ENCODE measurements at places on chromosomes 4 and X.

- DNase-seq, result no peak
Measured at GRCh38 chr4:4456351-4456750, 69.4 kb downstream of the NSG1 start.

DNA sequence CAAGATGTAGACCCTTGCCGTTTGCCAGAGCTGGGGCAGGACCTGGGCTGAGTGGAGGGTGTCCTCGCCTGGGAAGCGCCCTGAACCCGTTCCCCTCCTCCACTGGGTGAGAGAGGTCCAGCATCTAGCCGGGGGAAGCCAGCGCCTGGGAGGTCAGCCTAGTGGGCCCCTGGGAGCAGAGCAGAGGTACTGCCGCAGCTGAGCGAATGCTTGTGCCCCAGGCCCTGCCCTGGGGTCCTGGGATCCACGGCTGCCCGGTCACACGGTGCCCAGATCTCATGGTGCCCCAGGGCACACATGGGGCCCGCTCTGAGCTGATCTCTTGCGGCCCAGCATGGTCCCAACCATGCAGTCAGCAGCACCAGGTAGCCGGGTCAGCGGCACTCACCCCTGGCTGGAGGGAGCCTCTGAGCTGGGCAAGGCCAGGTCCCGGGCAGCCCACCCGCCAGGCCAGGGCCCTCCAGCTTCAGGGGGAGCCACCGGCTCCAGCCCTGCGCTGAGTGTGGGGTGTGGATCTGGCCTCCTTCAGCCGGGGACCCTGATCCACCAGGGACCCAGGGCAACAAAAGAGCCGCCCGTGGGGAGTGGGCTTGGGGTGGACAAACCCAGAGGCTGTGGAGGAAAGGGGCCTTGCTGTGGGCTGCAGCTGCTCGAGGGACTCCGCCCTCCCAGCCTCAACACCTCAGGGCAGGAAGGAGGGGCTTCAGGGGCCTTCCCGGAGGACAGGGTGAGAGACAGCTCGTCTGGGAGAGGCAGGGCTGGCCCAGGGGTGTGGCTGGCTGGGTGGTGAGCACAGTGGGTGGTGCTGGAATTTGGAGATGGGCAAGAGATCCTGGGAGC, 4.1 kb upstream of the CPLX1 start:
- DNase-seq, result no peak

GRCh38 chr4:156889616-156890594, 81.7 kb downstream of the PDGFC start:
- DNase-seq, result peak; percentile 20

GRCh38 chrX:64204701-64205440, 637 bp downstream of the AMER1 start:
- DNase-seq, result peak; percentile 70

- DNase-seq, result peak; percentile 44
Measured at GRCh38 chr4:128287141-128287870, at the start of gene PGRMC2. Gene PGRMC2, minus strand, starts transcription at chr4:128287813. Its CDS starts 23 bp downstream, at chr4:128287790.

DNA sequence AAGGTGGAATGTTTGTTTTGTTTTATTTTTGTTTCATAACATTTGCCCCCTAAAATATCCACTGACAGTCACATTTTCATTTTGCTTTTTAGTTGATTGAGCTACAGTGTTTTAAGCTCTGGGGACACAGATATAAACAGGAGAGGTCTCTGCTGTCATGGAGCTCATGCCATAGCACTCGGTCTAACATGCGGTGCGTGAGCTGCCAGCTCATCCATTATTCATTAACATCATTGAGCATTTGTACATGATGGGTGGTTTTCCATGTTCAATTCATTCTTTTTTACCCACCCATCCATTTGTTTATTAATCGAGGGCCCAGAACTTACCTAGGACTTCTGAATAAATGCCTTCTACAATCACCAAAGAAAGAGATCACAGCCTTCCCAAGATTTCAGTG, 150.1 kb upstream of the SFRP2 start:
- no peak for DNase-seq

GRCh38 chr4:150130933-150131332, 52.7 kb downstream of the DCLK2 start:
- no peak for DNase-seq

GRCh38 chrX:141642979-141643378, 53.5 kb downstream of the SPANXA2 start:
- DNase-seq, result peak; percentile 13

DNA sequence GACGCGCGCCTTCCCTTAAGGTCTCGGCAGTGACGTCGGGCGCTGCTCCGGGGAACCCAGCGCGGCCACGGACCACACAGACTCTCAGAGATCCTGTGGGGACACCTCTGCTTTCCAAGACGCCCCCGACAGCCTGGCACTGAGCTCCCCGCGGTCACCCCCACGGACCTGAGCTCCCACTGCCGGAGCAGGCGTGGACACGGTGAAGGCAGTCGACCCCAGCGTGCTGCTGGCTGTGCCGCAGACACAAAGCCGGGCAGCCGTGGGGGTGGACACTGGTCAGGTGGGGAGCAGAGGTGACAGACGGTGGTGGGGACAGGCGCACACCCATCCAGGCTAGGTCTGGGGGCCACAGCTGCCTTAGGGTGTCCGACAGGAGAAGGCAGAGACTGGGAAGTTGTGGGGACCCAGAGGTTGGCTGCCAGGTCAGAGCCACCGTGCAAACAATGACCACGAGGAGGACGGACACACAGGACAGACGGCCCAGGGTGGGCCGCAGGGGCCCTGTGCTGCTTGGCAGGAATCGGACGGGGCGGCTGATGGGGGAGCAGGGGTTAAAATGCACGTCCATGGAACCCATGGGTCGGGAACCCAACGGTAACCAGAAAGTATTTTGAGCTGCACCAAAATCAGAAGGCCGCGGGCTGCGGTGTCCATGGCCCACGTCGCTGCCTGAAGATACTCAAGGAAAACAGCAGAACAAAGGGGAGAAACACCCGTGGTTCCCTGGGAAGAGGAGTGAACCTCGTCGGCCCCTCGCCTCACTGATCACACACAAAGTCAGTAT, 16.6 kb upstream of the GTPBP6 start:
- no peak for DNase-seq

GRCh38 chr4:43379016-43379415, 486.5 kb downstream of the GRXCR1 start:
- DNase-seq, result no peak

DNA sequence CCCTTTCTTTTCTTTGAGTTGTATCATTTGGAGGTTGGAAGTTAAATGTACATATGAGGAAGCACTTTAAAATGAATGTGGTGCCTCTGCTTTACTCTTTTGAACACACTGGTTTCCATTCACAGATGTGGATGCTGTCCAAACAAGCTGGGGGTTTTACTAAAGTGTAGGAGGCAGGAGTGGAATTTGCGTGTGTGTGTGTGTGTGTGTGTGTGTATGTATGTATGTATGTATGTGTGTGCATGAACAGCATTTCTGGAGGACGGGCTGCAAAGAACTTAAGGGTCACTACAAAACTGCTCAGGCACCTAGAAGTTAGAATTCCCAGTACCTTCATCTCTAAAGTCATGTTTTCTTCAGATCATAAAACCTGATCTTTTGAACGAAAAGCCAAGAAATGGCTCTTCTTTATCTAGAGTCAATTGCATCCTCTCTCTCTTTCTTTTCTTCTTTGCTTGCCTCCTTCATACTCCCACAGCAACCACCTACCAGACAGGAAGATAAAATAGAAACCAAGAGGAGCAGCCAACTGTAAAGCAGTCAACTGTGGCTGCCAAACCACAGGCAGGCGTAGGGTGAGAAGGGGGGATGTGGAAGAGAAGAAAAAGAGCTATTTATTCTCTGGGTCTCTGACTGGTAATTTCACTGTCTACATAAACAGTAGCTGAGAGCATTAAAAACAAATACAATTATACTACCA, 177.0 kb upstream of the RASGEF1B start:
- DNase-seq, result no peak

- DNase-seq, result no peak
Measured at GRCh38 chrX:252244-252956, 28.8 kb upstream of the PLCXD1 start.

- no peak for DNase-seq
Measured at GRCh38 chr4:76898385-76898692, 395 bp upstream of the SOWAHB start.

DNA sequence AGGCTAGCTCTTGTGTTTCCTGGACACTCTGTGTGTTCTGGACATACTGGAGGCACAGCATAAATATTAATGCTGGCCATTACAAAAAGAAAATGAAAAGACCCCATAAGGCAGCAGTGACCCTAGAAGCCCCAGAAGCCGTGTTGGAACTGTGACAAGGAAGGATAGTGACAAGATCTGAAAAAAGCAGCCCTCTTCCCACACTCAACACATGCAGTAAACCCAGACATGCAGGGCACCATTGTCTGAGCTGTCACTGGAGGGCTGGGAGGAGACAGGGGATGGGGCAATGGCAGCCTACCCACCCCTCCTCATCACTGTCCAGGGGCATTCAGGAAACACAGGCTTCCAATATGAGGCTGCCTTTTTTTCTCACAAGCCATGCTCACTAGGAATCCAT, 6.5 kb downstream of the TRIM2 start:
- DNase-seq, result no peak

DNA sequence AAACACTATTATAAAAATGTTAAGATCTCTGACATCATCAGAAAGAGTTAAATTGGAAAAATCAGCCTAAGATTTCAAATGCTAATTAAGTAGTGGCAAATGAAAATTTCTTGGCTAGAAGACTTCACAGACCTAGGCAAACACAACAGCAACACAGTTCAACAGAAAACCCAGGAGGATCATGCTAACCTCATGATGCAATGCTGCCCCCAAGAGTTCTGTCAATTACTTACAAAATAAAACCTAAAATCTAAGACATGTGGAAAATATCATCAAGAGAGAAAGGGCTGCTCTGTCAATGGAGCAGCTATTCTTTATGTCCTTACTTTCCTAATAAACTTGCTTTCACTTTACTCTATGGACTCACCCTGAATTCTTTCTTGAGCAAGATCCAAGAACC, 21.0 kb downstream of the S100G start:
- DNase-seq, result peak; percentile 69

- no peak for DNase-seq
Measured at GRCh38 chr4:183968931-183969330, 63.8 kb downstream of the STOX2 start.

DNA sequence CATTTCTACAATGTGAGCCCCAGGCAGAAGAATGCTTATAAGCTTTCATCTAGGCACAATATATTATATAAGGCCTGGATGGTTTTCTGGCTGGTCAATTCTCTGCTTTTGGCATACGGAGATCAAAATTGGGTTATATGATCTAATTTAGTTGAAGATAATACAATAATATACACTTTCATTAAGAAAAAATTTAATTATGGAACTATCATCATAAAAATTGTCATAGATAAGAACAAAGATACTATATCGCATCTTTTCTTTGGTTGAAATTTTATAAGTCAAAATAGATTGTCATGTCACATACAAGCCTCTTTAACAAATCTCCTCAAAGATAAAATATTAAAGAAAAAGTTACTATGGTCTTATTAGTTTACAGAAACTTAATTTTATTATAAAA, 17.1 kb downstream of the DMD start:
- no peak for DNase-seq

DNA sequence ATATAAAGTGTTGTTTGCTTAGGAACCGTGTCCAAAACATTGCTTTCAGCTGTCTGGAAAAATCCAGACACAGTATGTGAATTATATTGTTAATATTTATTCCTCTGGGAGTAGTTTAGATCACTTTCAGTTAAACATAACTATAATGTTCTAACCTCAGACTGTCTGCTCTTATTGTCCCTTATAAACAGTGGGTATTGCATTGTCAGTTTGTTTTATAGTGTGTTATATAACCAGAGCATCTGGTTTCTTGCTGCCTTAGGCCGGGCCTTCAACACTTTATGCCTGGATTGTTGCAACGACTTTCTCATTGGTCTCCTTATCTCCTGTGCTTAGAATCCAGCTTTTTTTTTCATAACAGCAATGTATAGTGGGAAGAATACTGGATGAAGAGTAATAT, 26.4 kb downstream of the ATG4A start:
- DNase-seq, result no peak

DNA sequence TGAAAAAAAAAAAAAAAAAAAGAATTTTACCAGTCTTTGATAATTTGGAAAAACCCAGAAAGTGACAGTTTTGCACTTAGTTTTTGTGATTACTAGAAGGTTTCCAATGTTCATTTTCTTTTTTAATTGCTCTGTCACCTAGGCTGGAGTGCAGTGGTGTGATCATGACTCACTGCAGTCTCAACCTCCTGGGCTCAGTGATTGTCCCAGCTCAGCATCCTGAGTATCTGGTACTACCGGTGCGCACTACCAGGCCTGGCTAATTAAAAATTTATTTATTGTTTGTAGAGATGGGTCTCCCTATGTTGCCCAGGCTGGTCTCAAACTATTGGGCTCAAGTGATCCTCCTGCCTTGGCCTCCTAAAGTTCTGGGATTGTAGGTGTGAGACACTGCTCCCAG, 3.3 kb downstream of the NUDT9 start:
- DNase-seq, result no peak

GRCh38 chr4:94399721-94400120, 52.0 kb upstream of the PDLIM5 start:
- DNase-seq, result no peak

DNA sequence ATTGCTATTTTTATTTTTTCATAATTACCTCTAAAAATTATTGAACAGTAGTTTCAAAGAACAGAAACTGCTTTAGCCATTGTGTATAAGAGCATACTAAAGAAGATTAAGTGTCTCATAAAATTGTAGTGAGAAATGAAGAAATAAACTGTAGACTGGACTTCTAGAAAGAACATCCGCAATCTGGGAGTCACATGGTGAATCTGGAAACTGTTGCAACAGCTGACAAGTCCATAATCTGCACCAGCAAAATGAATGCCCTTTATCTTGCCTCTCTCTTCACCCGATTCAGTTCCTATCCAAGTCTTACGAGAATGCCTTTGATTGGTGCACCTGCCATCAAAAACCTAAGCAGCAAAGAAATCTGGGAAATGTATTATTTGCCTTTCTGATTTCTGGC, 312.9 kb downstream of the NAF1 start:
- DNase-seq, result no peak

GRCh38 chrX:18755651-18756050, 48.2 kb downstream of the PPEF1 start:
- no peak for DNase-seq

- DNase-seq, result no peak
Measured at GRCh38 chrX:71533516-71533850, 579 bp downstream of the OGT start.
